ENCODE measurements at places on chromosomes 11 and 22.
A peak's percentile ranks its signal among the peaks of the same experiment; 100 is the strongest.

- no peak for DNase-seq
Observed at GRCh38 chr11:125268611-125269010, 104.1 kb downstream of the PKNOX2 start.

GRCh38 chr22:23894710-23895598 lies 771 bp downstream of the MIF start:
- DNase-seq = peak; percentile 67

- no peak for DNase-seq
Observed at GRCh38 chr22:36366291-36366708, 21.5 kb downstream of the MYH9 start.

DNA sequence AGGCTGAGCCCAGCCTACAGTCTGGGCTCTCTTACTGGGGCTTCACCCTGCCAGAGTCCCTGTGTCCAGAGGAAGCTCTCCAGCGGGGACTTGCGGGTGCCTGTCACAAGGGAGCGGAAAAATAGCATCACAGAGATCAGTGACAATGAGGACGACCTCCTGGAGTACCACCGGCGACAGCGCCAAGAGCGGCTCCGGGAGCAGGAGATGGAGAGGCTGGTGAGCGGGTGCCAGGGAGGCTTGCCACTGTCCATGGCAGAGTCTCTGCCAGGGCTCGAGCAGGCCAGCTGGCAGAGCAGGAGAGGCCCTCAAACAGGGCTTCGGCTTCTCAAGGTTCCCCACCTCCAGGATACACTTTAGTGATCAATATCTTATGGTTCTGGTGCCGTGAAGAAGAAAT lies 21.0 kb downstream of the PHLDB1 start:
- DNase-seq = no peak

GRCh38 chr22:39677967-39678366 lies 107.4 kb downstream of the CACNA1I start:
- no peak for DNase-seq

GRCh38 chr11:7473717-7474116 lies 11.6 kb upstream of the OLFML1 start:
- DNase-seq = no peak

- no peak for DNase-seq
Observed at GRCh38 chr11:41050791-41051190, 408.7 kb downstream of the LRRC4C start.

DNA sequence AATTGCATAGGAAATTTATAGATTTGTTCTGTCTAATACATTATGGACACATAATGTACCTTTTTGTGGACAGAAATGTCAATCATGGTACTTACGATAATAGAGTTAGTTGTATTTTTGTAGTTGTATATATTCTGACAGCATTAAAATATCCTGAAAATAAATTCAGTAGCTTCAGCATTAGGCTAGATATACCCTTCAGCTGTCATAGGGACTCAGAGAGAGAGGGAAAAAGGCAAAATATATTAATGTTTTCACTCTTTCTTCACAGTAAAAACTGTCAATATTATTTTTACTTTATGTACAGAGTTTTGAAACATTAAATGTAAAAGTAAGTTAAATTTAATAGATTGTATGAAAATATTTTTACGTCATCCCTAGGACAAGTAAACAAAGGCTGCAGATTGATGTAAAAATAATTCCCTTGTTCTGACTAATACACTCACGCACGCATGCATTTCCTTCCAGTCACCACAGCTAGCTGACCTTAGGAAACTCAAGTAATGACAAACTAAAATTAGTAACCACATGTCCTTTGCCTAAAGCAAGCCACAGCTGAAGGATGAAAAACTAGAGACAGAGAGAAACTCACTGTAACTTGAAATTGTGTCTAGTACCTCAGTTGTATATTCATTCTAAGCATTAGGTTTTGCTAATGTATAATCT lies 104.7 kb upstream of the CARD18 start:
- DNase-seq = peak; percentile 57

GRCh38 chr11:111540114-111540936 lies at the start of gene LAYN:
LAYN (plus strand) TSS chr11:111540720; CDS start chr11:111540844, 124 bp downstream.
- no peak for DNase-seq
